ENCODE measurements at places on chromosomes 3 and 15.

DNA sequence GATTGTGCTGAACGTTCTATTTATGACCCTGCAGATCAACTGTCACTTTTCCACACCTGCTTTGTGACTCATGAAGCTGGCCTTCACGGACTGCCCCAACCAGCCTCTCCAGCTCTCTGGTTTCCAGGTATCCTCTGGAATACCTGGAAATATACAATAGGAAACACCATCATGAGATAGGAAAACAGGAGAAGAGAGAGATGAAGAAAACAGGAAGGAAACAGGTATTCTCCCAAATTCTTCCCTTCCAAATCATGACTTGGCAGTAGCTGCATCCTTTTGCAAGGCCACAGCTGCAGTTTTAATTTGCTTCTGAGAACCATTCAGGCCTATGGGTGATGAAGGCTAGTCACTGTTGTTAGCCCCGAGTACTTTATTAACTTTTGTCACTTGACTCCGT lies 909.1 kb downstream of the EPHA3 start:
- no peak for DNase-seq

DNA sequence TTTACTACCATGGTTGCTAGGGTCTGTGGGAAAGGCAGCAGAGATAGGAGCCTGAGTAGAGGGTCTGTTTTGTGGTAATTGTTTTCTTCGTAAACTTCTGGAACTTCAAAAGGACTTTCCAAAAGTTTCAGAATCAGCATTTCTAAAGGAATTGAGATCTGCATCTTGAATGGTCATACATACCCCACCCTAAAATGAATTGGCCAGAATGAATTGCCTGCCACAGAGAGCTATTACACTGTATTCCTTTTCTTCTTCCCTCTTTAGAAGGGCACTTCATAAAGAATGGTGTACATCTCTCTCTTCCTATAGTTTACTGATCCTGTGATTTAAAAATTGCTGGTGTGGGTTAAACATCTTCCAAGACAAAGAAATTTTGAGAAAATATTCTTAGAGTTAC lies 525.7 kb downstream of the NLGN1 start:
- no peak for DNase-seq

DNA sequence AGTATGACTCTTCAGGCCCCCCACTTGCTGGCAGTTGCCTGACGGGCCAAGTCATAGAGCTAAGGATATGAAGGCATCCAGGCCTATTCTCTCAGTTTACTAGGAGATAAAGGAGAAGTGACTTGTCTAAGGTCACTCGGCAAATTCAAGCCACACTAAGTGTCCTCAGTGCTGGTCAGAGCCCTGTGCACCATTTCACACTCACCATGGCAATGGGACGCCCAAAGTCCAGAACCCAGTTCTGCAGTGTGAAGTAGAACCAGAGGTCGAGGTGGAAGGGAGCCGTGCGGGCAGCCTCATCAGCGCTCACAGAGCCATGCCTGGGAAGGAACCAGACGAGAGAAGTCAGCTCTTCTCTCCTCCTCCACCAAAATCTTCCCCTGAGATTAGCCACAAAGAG lies 11.2 kb downstream of the CLN6 start:
- DNase-seq, result no peak

DNA sequence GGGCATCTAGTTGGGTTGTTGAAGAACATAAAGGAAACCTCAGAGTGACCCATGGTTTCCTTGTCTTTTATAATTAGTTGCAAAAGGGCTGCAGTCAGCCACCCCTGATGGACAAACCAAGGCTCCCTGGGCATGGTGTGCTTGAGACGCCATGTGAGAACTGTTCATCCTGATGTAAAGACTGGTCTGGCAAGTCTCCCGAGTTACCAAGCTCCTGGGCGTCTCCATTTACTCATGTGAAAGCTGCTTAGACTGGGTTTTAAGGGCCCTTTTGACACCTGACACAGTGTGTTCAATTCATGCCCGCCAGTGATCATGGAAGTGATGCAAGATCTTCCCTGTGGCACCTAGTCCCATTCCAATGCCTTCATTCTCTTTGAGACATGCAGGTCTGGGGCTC lies 49.4 kb downstream of the GRK7 start:
- DNase-seq, result no peak

DNA sequence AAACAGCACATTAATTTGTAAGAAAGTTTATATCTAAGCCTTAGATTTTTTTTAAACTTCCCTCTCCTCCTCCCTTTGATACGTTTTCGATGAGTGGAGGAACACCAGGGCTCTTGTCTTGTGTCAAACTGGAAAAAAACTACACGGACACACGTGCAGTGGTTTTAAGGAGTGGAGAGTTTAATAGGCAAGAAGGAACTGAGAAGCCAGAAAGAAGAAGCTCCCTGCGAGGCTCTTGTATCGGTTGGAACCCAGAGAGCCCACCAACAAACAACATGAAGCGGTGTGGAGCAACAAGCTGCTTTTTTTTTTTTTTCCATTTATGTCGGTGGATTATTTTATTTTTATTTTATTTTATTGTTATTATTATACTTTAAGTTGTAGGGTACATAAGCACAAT lies 18.6 kb downstream of the NDUFB4 start:
- no peak for DNase-seq

DNA sequence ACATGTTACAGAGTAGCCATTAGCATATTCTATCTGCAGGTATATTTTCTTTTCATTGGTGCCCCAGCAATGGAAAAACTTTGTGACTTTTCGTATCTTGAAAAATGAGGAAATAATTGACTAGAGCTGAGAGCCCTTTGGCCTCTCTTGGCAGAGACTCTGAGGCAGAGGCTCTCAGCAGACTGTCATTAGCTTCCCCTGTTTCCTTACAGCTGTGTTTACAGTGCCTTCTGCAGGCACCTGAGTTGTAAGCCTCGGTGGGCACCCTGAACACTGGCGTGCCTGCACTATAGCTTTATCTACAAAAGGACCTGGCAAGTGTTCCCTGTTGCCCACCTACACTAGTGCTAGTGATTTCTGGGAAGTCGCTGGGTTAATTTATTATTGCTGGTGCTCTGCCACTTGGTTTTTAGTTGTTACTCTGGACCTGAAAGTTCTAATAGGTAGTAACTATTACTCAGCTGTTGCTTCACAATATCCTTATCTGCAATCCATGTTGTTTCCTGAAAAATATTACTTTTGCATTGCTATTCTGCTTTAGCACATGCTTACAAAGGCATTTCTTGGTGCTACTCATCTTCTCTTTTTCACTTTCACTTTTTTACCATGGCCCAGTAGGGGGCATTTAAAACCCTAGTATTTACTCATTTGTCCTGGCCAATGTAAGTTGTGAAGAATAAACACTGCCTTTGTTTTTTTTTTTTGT lies 7.8 kb upstream of the GPR171 start:
- DNase-seq, result no peak

DNA sequence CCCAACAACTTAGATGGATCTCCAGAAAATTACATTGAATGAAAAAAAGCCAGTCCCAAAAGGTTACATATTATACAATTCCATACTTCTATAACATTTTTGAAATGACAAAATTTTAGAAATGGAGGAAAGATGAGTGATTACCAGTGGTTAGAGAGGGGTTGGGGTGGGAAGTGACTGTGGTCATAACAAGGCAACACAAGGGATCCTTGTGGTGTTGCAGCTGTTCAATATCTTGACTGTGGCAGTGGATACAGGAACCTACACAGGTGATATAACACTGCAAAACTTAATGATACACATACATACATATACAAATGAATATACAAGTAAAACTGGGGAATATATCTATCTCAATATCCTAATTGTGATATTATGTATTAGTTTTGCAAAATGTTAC lies 9.6 kb downstream of the GOLGB1 start:
- no peak for DNase-seq

DNA sequence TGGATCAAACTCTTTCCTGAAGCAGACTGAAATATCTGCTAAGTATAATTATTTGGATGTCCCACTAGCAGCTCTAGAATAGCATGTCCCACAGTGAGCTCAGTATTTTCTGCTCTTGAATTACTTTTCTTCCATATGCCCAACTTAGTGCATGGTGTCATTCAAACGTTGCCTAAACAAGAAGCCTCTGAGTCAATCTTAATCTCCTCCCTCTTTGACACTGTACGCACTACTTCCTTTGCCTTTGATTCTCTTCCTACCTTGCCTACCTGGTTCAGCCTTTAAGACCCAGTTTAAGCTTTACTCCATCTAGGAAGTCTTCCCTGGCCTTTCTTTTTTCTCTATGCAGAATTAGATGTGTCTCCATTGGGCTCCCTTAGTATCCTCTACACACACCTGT lies 54.5 kb downstream of the SEC22A start:
- DNase-seq, result no peak

- DNase-seq, result no peak
Observed at GRCh38 chr15:100002787-100003536, 269.7 kb upstream of the LYSMD4 start.

- no peak for DNase-seq
Observed at GRCh38 chr3:172210355-172210754, 171.0 kb downstream of the FNDC3B start.

DNA sequence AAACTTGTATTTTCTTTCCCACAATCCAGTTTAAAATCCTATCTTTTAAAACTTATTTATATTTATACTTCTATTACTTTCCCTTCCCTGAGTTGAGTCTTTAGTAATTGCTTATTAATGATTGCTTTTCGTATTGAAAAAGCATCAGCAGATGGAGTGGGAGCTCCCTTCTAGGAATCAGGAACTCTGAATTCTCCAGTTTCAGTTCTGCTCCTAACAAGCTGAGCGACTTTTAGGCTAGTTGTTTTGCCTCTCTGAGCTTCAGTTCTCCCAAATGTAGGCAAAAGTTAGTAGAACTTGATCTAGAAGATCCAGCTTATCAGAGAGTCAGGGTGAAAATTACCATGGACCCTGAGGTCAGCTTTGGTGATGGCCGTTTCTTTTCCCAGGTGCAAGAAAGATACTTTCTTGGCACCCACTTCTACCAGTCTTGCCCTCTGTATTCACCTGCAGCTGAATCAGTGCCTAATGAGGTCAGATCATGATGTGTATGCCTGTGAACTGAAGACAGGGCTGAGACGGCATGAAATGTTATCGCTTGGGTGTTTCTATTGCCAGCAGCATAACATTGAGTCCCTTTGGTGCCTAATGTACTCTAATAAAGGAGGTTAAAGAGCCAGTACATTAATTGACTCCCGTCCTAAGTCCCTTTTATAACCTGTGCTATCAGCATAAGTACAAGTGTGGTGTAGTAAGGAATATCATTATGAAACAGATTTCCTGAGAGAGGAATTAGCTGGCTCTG lies 194.5 kb upstream of the TBC1D5 start:
- no peak for DNase-seq

All from skin of body (tissue), 3 donors.